Mesothelial cell of epicardium (in vitro differentiated cells): ENCODE measurements at places on chromosomes 3 and 15. TPM values are rescaled to one million over a fixed set of nuclear protein-coding genes. Genes with fewer than 3 reads are reported as not detected.

- no peak for DNase-seq
Observed at GRCh38 chr15:62618432-62618831, 424.1 kb upstream of the TPM1 start.

- no peak for DNase-seq
Observed at GRCh38 chr3:62922326-62922725, 47.1 kb upstream of the CADPS start.

DNA sequence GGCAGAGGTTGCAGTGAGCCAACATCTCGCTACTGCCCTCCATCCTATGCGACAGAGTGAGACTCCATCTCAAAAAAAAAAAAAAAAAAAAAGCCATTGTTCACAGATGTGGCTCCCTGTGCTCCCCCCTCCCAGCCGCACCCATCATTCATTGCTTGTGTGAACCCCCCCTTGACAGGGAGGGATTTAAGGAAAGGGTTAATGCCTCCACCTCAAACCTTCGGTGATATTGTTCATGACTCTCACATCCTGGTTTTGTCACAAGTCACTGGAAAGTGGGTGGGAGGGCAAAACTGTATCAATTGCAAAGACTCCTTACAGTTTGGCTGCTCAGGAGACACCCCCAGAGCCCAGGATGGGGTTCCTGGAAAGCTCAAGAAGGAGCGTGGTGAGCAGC lies 7.7 kb downstream of the SLC6A6 start:
- no peak for DNase-seq

DNA sequence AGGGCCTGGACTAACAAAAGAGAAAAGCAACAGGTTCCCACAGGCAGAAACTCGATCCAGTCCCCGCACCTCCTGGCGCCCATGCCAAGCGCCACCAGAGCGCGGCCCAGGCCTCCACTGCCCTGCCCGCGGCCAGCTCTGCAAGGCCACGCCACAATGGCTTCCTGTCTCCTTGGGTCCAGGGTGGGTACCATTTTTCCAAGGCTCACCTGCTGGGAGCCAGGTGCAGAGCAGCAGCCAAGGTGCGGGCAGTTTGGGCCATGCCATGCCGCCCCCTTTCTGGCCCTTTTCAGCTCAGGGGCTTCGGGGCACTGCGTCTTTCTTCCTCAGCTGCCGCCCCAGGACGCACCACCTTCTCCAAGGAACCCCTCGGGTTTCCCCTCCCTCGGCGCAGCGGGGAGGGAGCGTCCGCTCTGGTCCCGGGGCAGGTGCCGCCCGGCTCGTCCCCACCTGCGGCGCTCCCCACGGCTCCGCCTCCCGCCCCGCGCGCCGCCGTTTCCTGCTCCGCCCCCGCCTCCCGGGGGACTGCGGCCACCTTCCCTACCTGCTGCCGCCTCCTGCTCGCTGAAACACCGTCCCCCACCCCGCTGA lies at the start of gene ILDR1:
TSS of gene ILDR1 (minus strand) at position 437 of the 591 bp plus-strand sequence. CDS start at position 267, 170 bp downstream.
- peak; percentile 45 for DNase-seq

MYO5C gene
- 19.9 to 23.1 TPM (median 23.0 TPM) in 3 replicates for total RNA-seq

DNA sequence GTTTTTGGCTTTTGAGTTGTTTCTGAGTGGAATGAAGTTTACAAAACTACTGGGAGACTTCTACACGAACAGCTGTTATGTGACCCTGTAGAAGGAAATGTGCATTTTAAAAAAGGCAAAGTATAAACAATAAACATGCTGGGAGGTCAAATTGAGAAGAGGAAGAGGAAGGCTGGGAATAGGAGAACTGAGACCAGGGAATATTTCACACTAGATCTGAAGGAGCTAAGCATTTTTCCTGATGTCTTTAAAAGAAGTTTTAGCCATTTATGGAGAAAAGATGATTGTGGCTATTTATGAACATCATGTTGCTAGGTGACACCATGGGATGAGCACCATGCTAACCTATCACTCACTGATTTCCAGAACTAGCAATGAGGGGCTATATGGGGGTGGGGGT lies 76.3 kb upstream of the FAM98B start:
- no peak for DNase-seq

ZNF609 gene
- total RNA-seq = 75.4 to 77.1 TPM (median 76.0 TPM) in 3 replicates

- no peak for DNase-seq
Observed at GRCh38 chr3:187628169-187628568, 42.0 kb downstream of the SST start.

DNA sequence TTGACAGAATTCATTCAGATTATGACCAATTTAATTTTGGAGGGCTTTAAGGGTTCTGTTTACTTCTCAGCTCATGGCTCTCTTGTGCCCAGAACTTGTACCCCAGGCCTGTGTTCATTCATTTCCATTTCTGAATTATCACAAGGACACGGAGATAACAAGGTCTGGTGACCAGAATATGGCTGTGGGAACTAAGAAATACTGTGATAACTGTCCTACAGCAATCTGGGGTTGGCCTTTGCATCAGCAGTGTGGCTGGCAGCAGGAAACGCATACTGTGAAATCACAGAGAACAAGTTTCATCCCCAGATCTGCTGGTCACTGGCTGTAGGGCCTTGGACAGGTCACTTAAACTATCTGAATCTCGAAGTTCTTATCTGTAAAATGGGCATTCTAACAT lies 41.8 kb upstream of the TPM1 start:
- no peak for DNase-seq

GRCh38 chr3:7787871-7788828 lies 713.5 kb upstream of the LMCD1 start:
- DNase-seq = no peak

DNA sequence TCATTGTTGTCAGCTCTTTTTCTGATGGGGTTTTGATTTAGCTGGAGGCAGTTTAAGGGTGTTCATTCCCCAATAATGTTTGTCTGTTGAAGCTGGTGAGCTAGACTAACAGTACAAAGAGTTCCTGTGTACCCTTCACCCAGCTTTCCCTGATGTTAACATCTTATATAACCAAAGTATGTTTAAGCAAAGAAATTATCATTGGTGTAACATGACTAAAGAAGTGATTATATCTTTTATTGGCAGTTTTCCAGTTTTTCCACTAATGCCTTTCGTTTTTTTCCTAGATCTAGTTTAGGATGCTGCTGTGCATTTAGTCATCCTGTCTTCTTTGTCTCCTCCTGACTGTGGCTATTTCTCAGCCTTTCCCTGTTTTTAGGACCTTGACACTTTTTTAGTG lies 165.6 kb downstream of the LPP start:
- DNase-seq = no peak

DNA sequence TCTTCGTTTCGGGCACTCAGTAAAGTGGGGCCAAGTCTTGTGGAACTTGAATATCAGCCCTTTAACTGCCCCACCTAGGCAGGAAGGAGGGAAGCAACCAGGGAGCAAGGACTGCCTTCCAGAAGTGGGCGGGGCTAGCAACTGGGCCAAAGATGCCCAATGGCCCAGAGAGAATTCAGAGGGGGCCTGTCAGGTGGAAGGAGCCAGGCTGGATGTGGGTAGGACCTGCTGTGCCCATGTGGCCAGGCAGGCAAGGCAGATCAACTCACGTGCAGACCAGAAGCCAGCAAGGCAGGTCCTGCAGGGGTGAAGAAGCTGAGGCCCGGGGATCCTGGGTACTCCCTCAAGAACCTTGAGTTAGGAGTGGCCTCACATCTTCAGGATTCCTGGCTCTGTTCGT lies 5.5 kb downstream of the MAP6D1 start:
- DNase-seq = no peak

GRCh38 chr3:194404365-194405140 lies 5.5 kb upstream of the GP5 start:
- no peak for DNase-seq

EXD1 gene
- not detected in 3 replicates for total RNA-seq
